Cerebellar nuclear complex (tissue), 1 donor: ENCODE measurements at places on chromosomes 5 and 9.

GRCh38 chr5:171592076-171592475 lies 172.6 kb downstream of the FGF18 start:
- no peak for DNase-seq

GRCh38 chr5:75616971-75617621 lies 5.8 kb downstream of the ANKDD1B start:
- DNase-seq = no peak

- no peak for DNase-seq
These were observed 7.2 kb downstream of the CNOT8 start for GRCh38 chr5:154865466-154866184.

DNA sequence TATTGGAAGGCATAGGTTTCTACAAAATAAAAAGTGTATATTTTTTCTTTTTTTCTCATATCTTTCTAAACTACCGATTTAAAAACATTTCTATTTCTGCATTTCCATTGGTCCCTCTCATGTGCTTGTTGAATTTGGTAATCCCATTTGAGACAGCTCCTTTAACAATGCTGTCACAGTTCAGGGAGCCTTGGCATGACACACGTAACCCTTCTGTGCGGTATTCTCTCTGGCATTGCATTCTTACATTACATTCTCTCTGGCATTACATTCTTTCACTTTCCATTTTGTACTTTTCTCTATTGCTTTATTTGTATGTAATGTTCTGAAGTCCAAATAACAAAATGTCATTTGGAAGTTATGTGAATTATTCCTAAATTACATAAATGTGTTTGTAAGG lies 150.7 kb upstream of the RASGRF2 start:
- DNase-seq = no peak

DNA sequence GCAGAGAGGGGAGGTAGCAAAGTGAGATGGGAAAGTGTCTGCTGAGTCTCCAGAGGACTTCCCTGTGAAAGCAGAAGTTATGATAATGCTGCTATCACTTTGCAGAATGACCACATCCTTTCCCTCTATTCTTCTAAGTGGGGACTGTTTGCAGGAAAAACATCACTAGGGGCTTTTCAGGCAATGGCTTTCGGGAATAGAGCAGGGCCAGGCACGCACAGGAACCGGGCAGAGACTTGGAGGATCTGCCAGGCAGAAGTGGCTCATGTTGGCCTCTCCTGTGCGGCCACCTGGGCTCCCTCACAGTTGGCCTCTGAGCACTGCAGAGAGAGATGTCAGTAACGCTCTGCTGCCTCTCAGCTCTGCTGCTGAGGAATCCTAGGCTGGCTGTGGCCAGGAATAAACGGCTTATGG lies 214.7 kb downstream of the MAST4 start:
- DNase-seq = no peak

- DNase-seq = no peak
These were observed 17.4 kb upstream of the RORB start for GRCh38 chr9:74479711-74480110.

DNA sequence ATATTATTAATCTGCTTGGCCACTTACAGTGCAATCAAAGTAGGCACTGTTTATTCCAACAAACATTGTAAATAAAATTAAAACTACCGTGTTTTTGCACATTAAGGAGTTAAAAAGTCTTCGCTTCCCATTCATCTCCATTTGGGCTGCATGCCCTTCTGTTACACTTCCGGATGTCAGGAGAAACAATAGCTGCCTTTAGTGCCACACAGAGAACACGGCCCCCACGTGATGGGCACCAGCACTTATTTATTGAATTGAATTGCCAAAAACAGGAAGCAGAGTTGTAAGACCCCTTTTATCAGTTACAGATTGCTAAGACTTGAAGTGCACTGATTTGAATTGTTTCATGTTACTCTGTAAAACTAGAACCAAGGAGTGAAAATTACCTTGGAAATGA lies 80.4 kb downstream of the LHFPL2 start:
- no peak for DNase-seq

DNA sequence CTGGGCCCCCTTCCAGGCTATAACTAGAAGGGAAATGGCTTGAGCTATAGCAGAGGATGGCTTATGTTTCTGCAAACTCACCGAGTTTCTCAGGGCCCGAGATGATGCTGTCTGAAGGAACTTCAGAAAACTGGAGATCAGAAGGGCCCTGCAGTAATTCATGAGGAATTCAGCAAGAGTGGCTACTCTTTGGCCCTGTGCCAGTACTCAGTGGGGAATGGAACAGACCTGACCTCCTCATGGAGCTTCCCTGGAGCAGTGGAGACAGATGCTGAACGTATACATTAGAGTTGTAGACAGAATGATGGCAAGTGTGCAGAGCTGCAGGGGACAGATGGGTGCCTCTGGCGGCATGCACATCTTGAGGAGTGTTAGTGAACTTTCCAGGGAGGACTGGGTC lies 17.3 kb upstream of the SMIM32 start:
- DNase-seq = no peak

- DNase-seq = no peak
These were observed 11.9 kb downstream of the LHFPL2 start for GRCh38 chr5:78636682-78637081.

- no peak for DNase-seq
These were observed 174.9 kb upstream of the MVB12B start for GRCh38 chr9:126151686-126152134.

DNA sequence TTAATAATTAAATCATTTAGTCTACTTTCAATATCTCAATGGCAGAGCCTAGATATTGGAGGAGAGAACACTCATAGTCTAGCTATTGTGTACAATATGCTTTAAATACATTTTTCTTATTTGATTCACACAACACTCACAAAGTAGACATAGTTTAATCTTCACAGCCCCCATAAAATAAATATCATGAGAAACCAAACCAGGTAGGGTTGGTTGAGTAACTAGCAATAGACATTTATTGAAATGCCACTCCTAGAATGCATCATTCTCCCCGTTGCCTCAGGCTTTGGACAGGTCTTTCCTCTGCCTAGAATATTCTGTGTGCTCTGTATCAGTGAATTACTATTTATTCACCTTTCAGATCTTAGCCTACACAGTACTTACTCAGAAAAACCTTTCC lies 141.9 kb downstream of the CEMIP2 start:
- DNase-seq = no peak

GRCh38 chr5:66849803-66850202 lies 253.6 kb downstream of the MAST4 start:
- DNase-seq = no peak

DNA sequence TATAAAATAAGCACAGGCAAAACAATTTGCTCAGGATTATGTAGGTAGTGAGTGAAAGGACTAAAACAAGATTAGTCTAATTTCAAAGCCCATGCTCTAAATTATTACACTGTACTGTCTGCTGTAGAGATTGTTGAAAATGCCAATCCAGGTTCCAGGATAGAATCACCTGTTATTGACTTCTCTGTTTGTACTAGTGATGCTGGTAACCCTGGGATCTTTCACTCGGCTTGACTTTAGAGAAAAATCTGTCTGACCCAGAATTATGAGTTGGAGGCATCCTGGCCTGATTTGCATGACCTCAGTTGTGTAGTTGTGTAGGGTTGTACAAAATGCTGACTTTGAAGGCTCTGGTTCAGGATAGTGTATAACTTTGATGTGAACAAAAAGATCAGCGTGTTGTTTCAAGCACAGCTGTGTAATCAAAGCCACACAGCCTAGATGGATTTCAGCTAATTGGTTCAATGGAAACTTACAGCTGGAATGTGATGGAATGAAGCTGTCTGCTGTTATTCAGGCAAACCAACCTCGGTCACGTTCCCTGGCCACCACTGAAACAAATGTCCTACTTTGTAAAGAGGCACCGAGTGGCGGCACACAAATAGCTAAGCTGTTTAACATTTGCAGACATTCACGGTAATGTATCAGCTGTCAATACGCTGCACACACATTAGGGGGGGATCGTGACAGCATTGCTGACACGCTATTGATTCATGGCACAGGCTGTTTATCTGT lies 340.3 kb downstream of the KCTD16 start:
- no peak for DNase-seq

- DNase-seq = no peak
These were observed 182.3 kb upstream of the MAP1B start for GRCh38 chr5:71924980-71925379.

- no peak for DNase-seq
These were observed 650 bp downstream of the MYORG start for GRCh38 chr9:34375901-34376595.

DNA sequence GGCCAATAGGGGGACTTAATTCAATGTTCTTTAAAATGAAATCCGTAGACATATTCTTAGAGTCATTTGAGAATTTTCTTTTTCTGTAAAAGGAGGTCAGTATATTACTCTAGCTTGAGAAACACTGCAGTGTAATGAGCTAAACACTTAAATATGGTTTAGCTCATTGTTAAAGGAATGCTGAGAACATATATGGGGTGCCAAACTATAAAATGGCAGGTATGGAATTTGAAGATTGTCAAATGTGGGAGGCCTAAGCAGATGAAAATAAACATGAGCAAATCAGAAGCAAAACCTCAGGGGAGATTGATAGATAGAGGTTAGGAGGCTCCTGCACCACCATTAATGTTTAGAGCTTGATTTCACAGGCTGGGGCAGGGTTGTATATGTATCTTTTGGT lies 57.9 kb downstream of the STX17 start:
- no peak for DNase-seq

- DNase-seq = no peak
These were observed 14.4 kb upstream of the SPINK4 start for GRCh38 chr9:33225319-33226147.

DNA sequence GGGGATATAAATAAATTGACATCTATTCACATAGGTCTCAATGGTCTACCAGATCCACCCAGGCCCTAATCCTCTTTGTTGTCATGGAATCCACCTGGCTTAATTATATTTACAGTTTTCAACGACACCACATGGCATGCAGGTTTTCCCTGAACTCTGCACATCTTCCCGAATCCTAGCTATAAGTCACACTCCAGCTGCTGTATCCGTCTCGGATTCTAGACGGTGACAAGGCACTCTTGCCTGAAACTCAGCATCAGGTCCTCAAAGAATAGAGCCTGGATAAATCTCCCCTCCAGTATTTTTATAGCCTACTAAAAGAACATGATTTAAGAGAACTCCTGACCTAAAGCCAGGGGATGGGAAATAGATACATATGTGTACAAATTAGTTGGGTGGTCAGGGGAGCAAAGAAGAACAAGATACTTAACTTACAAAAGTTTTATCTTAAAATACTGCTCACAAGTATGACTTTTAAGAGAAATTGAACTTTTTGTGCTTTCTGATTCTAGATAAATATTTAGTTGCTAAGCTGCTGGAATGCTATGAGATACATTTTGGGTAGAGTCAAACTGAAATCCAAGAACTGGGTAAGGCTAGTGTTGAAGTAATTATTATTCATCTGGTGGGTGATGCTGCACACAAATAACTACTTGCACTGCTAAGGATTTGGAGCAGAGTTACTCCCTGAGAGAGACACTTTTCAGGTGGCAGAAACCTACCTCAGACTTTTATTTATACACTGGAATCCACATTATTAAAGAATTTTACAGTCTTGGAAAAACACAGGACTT lies 187.3 kb downstream of the EFNA5 start:
- no peak for DNase-seq

- DNase-seq = no peak
These were observed 28.1 kb downstream of the ACSL6 start for GRCh38 chr5:131983244-131983771.

- DNase-seq = no peak
These were observed 531.7 kb upstream of the C9orf72 start for GRCh38 chr9:28105001-28105400.

DNA sequence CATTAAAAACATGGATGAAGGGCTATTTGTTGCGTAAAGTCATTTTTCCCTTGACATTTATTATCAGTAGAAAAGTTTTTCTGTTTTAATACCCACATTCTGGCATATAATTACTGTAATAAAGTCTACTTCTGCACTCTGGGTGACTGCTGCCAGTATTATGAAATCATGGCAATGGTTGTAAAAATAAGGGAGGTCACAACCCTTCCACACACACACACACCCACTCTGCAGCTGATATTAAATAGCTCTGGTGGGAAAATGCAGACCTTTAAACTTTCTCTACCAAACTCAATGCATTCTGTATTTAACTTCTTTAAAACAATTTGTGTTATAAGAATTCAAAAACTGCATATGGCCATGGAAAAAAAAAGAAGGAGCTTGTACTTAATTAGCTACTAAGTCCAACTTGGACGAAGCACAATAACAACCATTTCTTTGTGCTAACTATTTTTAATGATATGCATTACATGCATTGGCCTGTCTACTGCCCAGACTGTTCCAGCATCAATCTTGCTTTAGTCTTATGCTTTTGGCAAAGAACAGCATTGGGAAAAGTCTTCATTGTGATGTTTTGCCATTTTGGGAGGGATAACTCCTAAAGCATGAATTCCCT lies 137.6 kb upstream of the MAP3K1 start:
- DNase-seq = no peak

DNA sequence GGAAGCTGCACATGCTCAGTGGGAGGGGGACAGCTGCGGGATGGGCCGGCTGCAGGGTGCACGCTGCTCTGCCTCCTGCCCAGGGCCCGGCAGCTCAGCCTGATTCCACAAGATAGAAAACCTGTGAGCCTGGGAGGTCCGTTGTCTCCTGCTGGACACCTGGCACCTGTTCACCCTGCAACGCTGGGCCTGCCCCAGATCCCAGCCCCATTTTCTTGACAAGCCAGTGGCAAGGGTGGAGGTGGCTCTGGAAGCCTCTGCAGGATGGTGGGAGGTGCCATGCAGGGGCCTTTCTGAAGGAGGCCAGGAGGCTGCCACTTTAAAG lies 68.1 kb upstream of the RNF130 start:
- DNase-seq = no peak

DNA sequence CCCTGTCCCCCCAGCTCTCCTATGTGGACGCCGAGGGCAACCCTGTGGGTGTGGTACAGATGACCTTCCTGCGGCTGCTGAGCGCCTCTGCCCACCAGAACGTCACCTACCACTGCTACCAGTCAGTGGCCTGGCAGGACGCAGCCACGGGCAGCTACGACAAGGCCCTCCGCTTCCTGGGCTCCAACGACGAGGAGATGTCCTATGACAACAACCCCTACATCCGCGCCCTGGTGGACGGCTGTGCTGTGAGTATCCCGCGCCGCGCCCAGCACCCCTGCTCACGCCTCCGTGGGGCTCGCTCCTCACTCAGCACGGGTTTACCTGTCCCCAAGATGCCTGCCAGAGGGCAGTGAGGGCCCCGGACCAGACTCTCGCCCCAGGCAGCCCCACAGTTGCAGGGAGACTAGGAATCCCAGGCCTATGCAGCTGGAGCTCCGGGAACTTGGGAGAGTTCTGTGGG lies 45.6 kb upstream of the FCN2 start:
- DNase-seq = no peak

GRCh38 chr9:134935056-134935640 lies 17.4 kb upstream of the FCN1 start:
- DNase-seq = no peak

GRCh38 chr5:36739751-36740221 lies 133.4 kb downstream of the SLC1A3 start:
- DNase-seq = no peak

GRCh38 chr9:1207686-1208085 lies 157.5 kb downstream of the DMRT2 start:
- DNase-seq = no peak
